ENCODE measurements at places on chromosomes 1 and 21. TPM values are rescaled to one million over a fixed set of nuclear protein-coding genes. Genes with fewer than 3 reads are reported as not detected.

Gene IL20
- total RNA-seq = not detected

Gene SPRR2B
- total RNA-seq = not detected

Gene RHD
- 0.18 TPM for total RNA-seq

Gene SLC2A5
- total RNA-seq = 0.35 TPM

Gene FNDC5
- 5.4 TPM for total RNA-seq

Gene TRIM33
- total RNA-seq = 13.7 TPM

Gene ESRRG
- 1.4 TPM for total RNA-seq

Gene LUZP1
- 5.6 TPM for total RNA-seq

Gene SPATA21
- not detected for total RNA-seq

Gene HPCAL4
- 0.08 TPM for total RNA-seq

Gene PODN
- 3.0 TPM for total RNA-seq

Gene OLFM3
- total RNA-seq = not detected

Gene NUP210L
- total RNA-seq = 0.10 TPM

Gene SYCP1
- total RNA-seq = not detected

Data from left lobe of liver (tissue), 2 donors.